ENCODE measurements at places on chromosomes 11 and 22.
A peak's percentile ranks its signal among the peaks of the same experiment; 100 is the strongest.

DNA sequence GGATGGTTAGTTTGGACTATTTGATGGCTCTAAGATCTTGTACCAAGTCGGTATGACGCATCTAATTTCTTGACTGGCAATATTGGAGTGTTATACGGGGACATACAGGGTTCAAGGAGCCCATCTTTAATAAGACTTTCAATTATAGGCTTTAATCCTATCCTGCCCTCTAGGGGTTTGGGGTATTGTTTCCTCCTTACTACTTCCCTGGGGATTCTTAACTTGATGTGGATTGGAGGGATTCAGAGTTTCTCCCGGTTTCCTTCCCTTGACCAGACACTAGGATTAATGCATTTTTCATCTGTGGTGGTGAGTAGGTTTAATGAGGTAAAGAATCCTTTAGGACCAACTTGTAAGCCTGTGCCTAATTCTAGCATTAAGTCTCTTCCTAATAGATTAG lies 18.8 kb downstream of the CYP2D6 start:
- no peak for DNase-seq

DNA sequence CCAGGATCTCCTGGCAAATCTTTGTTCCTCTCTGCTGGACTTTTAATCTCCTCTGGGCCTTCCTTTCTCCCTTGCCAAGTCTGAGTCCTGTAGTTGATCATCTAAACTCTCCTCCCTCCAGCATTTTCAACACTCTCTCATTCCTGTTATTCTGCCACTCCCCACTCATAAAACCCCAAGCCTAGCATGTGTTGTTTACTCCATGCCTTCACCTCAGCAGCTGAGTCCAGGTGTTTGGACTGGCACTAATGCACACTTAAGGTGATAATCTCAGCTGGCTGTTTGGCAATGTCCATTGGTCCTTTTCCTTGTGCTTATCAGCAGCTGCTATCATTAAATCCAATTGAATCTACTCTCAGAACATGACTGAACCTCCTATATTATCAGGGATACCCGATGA lies 876.8 kb upstream of the TENM4 start:
- DNase-seq, result no peak

DNA sequence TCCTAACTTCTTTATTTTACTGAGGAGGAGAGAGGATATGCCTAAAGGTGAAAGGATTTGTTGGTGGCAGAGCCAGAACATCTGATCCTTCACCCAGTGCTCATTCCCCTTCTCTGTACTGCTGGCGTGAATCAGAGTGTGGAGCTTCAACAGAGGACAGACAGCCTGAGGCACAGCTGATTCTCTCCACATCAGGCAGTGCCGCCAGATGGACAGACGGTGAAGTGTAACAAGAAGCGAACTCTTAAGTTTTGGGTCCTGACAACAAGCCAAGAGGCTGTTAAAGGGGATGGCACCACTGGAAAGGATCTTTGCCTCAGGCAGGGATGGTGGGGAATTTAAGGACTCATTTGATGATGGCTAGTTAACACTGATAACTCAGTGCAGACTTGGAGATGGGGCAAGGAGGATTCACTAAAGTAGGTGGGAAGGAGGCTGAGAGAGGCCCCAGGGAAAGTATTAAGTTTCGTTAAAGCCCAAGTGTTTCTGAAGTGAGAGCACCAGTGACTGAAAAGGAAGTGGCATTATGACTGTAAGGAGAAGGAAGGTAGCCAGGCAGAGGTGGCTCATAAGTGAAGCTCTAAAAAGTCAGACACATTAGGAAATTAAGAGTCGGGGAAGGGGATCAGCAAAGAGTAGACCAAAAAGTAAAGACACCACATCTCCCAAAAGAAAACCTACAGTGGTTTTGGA lies 81.3 kb downstream of the CLPB start:
- DNase-seq, result no peak

- DNase-seq, result no peak
Measured at GRCh38 chr11:46246521-46246920, 30.9 kb upstream of the CREB3L1 start.

- DNase-seq, result peak; percentile 81
Measured at GRCh38 chr11:64767344-64768299, 7.8 kb upstream of the PYGM start.

GRCh38 chr11:75262436-75262835 lies 21.9 kb downstream of the TPBGL start:
- no peak for DNase-seq

- peak; percentile 13 for DNase-seq
Measured at GRCh38 chr11:197741-198235, 4.9 kb downstream of the SCGB1C1 start.

DNA sequence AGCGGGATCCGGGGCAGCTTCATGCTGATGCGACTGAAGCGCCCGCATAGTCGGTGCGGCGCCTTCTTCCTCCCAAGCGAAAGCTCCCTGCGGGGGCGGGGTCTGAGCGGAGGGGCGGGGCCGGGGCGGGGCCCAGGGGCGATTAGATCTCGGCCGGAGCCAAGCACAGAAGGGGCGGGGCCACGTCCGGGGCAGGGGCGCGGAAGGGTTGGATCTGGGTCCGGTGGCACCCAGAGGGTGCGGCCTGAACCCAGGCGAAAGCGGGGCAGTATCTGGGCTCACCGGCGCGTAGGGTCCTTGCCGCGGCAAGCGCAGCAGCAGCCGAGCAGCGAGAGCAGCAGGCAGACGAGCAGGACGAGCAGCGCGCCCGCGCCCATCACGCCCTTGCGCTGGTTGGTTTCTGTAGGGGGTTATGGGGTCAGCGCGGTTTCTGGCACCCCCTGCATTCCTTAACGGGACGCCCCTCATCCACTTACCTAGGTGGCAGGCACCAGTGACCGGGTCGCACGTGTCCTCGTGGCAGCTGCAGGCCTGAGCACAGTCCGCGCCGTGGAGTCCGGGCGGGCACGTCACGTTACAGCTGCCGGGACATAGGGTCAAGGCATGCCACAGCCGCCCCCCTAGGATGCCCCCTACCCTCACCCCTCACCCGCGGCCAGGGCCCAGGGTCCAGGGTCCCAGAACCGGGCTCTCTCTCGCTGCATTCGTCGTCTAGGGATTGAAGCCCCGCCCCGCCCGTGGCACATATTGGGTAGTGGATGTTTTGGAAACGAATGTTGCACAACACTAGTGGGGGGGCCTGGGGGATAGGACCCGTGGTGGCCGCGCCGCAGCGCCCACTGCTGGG lies 8.1 kb downstream of the SCARF2 start:
- DNase-seq, result peak; percentile 77

DNA sequence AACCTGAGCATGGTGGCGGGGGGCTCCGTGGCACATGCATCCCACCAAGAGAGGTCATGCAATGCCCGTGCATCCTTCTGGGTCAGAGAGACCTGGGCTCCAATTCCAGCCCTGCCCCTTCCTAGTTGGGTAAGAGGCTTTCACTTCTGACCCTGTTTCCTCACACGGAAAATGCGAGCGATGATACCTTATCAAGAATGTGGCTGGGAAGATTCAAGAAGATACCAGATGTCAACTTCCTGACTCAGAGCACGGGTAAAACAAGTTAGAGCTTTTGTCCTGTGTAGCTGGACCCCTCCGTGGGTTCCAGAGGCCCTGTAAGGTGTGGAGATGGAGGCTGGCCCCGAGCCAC lies 8.7 kb upstream of the DGKZ start:
- DNase-seq, result no peak

- no peak for DNase-seq
Measured at GRCh38 chr11:114173843-114174242, 114.3 kb downstream of the ZBTB16 start.

DNA sequence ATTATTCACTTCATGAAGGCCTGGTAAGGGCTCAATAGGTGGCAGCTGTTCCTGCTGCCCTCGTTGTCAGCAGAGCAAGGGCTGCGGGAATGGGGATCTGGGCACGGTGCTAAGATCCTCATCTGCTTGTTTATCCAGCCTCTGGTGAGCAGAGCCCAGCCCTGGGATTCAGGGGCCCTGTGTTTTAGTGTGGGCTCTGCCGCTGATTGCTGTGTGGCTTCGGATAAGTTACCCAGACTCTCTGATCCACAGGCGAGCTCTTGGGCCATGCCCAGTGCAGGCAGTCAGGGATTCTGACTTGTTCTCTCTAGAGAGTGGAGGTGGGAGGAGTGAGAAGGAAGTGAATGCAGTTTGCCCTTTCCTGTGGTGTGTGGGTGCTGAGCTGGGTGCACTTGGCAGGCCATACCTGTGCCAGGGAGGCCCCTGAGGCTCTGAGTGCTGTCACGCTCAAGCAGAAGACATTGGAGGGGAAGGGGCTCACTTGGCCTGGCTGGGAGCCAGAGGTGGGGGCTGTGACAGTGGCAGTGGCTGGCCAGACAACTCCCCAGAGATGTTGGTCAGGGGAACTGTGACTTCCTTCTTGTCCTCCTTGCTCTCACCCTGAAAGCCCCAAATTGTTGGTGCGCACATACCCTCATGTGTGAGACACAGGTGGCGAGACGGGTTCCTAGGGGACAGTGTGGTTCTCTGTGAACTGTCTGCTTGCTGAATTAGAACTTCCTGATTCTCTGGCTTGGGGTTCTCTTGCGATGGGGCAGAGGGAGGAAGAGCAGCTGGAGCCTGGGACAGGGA lies 43.7 kb downstream of the CD82 start:
- peak; percentile 35 for DNase-seq

DNA sequence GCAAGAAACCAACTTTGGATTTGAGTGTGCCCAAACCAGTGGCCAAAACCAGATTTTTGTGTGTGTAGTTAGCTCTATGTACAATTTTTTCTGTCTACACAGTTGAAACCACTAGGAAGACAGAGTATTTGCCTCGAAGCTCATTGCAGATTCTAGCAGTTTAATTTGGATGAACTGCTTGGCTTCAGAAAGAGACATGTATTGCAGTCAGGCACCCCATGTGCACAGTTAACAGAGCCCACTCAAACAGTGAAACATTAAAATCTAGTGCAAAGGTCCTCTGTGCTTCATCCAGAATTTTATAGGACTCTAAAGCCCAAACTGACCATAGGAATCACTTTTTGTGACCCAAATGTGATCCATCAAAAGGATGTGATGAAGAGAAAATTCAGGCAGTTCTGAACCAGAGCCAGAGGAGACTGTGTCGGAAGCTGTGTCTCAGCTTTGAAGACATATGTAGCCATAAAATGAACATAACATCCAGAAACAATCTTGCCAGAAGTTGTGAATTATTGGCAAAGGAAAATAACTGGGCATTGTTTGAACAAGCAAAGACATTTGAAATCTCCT lies 82.7 kb downstream of the PANX1 start:
- no peak for DNase-seq

DNA sequence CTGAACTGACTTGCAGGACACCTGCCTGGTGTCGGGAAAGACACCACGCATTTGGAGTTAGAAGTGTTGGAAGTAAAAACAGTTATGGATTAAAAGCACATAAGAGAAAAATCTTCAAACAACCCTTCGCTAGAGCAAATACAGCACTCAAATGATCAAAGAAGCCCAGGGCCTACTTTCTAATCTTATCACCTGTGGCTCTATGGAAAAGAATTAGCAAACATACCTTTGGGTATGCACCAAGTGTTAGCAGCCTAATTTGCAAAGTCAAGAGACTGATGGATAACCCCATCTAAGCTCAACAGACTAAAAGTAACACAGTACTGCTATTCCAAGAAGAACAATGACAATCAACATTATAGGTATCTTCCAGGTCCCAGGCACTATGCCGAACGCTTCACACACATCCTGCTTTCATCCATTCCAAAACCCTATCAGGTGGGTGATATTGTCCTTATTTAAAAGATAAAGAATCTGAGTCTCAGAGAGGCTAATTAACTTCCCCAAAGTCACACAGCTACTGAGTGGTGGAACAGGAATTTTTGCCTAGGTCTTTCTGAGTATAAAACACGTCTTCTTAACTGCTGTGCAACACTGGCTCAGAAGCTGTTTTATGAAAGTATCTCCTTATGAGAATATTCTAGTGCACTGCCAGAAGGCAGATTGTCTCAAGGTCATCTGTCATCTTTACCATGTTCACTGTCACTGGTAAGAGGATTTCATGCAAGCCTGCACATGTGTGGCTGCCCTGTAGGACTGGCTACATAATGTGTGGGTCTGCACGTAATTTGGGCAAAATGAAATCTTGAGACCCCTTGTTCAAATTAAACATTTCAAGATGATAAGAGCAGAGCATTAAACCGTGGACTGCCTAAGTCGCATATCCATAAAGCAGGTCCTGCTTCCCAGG lies 16.4 kb downstream of the SLC1A2 start:
- DNase-seq, result no peak

- no peak for DNase-seq
Measured at GRCh38 chr22:49321477-49322055, 506.1 kb downstream of the BRD1 start.

Data from activated CD8-positive, alpha-beta memory T cell treated with anti-CD3 and anti-CD28 coated beads, Interleukin-2, amount 50 U/mL, for 4 hours (primary cell).